Suppressor macrophage treated with lipopolysaccharide for 4 hours (primary cell): ENCODE measurements at places on chromosomes 5 and 9.

GRCh38 chr9:2727966-2728613 is 10.8 kb downstream of the KCNV2 start:
- peak; percentile 41 for DNase-seq

GRCh38 chr5:77443670-77444069 is 48.4 kb downstream of the WDR41 start:
- DNase-seq = no peak

DNA sequence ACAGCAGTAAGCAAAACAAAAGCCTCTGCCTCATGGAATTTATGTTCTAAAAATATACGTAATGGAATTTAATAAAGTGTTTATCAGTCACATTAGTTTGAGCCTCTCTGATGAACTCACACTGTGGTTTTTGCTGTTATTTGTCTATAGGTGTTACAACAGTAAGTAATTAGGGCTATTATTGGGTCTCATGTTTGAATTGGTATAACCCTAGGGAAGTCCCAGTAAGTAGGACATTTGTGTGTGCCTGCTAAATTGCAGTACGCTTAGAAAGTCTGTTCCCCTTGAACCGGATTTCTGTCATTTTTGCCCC is 197.6 kb downstream of the NR3C1 start:
- DNase-seq = no peak

- DNase-seq = peak; percentile 22
Observed at GRCh38 chr5:67292201-67292940, 95.8 kb upstream of the CD180 start.

GRCh38 chr5:8034852-8035251 is 165.9 kb downstream of the MTRR start:
- no peak for DNase-seq

GRCh38 chr5:77073667-77074066 is 13.4 kb downstream of the ZBED3 start:
- no peak for DNase-seq

- DNase-seq = no peak
Observed at GRCh38 chr9:98890256-98890655, 53.5 kb upstream of the COL15A1 start.

- DNase-seq = no peak
Observed at GRCh38 chr5:56676091-56676768, 139.1 kb upstream of the MAP3K1 start.

DNA sequence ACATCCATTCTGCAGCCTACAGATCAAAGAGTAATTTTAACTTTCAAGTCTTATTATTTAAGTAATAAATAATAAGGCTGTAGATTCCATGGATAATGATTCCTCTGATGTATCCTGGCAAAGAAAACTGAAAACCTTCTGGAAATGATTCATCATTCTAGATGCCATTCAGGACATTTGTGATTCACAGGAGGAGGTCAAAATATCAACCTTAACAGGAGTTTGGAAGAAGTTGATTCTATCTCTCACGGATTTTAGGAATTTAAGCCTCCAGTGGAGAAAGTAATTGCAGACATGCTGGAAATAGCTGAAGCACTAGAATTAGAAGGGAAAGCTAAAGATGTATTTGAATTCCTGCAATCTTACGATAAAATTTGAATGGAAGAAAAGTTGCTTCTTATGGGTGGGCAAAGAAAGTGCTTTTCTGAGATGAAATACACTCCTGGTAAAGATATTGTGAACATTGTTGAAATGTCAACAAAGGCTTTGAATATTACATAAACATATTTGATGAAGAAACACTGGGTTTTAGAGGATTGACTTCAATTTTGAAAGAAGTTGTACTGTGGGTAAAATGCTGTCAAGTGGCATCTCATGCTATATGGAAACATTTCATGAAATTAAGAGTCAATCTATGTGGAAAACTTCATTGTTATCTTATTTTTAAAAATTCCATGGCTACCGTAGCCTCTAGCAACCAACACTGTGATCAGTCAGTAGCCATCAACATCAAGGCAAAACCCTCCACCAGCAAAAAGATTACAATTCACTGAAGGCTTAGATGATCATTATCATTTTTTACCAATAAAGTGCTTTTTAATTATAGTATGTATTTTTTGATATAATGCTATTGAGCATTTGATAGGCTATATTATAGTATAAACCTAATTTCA is 1141.0 kb downstream of the CDH12 start:
- DNase-seq = no peak

DNA sequence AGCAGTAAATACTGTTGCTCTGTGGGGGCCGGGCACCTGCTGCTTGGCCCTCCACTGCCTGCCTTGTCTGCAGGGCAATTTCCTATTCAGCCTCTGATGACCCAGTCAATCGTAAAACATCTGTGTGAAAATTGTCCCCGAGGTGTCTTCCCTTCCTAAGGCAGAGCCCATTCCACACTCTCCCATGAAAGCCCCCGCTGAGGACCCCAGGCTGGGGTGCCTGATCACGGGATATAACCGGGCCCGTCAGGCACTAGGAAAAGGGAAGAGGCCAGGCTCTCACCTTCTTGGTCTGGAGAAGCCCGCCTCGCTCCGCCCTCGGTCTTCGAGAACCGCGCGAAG is 27.2 kb upstream of the SCGB3A1 start:
- DNase-seq = no peak

DNA sequence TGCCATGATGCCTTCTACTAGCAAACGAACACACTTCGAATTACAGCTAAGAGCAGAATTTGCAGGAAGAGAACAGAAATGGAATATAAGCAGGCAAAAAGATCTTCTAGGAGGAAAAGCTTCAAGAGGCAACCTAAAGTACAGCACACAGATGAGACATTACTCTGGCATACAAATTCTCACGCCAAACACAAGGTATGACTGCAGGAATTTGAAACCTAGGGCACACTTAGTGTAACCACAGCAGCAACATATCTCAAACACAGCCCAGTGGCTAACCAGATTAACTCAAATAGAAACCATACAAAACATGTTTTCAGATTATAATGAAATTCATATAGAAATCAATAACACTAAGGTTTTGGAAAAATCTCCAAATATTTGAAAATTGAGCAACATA is 481.0 kb upstream of the RGMB start:
- DNase-seq = no peak

- no peak for DNase-seq
Observed at GRCh38 chr5:444226-444625, 1.2 kb downstream of the EXOC3 start.

DNA sequence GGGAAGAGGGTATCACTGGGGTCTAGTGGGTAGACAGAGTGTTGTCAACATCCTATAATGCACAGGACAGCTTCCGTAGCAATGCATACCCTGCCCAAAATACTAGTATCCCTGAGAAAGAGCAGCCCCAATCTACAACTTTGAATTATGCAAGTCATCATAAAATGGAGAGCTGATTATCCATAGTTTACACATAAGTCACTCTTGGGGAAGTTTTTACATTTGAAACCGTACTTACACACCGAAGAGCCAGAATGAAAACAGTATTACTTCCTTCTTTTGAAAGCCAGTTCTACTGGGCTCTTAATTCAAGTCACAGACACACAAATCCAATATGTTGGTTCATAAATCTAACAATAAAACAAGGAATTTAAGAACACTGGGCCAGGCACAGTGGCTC is 21.6 kb downstream of the RNF145 start:
- DNase-seq = peak; percentile 74

DNA sequence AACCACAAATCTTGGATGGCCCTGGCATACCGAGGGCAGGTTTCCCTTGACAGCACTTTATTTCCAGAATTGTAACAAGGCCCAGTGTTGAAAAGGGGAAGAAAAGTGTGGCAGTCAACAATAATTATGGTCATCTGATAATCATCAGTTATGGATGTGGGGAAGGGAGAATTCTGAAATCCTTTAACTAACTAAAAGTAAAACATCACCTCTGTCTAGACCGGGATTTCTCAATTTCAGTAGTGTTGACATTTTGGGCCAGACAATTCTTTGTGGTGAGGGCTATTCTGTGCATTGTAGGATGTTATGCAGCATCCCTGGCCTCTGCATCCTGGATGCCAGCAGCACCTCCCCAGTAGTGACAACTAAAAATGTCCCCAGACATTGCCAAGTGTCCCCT is 140.4 kb downstream of the PSAT1 start:
- DNase-seq = no peak

GRCh38 chr5:68395302-68395701 is 179.7 kb downstream of the PIK3R1 start:
- DNase-seq = no peak

DNA sequence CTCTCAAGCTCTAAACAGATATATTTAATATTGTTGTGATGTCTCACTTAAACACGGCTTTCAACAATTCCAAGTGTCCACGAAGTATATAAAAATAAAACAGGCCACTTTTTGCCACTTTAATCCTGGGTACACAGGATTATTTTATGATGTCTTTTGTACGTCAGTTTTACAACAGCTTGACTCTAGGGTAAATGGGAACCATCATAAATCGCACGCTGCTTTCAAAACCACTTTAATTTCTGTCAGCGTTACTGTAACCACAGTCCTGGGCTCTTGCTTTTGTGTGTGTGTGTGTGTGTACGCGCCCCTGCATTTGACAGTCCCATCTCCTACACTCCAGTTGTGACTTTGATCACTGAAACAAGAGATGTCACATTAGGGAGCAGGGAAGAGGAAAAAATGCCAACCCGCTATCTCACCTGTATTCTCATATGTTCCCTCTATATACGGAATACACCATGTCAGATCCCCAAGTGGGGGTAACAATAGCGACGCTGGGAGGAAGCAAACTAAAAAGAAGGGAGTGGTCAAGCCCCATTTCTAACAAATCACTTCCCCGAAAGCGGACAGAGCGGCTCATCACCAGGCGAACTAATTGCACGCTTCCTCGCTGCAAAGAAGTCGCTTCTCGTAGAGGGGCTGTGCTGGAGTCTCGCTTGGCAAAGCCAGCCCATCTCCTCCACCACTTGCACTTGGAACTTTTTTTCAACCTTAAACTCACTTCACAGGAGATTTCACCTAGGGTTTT is 1.2 kb downstream of the BNC2 start:
- DNase-seq = peak; percentile 24

DNA sequence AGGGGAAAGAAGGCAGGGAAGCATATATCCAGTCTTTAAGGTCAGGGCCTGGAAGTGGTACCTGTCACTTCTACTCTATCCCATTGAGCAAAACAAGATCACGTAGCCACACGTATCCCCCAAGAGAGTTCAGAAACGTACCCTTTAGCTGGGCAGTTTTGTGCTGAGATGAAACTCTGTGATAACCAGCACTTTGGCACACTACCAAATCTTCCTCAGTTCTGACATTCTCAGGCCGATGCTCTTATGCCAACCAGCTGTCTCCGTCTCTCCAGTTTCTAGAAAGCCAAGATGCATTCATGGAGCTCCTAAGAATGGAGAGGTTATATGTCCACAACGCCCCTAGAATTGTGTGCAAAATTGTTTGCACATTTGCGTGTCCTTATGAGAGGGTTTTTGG is 176.6 kb upstream of the MSX2 start:
- DNase-seq = no peak

- DNase-seq = no peak
Observed at GRCh38 chr5:128357226-128357625, 180.8 kb downstream of the FBN2 start.

DNA sequence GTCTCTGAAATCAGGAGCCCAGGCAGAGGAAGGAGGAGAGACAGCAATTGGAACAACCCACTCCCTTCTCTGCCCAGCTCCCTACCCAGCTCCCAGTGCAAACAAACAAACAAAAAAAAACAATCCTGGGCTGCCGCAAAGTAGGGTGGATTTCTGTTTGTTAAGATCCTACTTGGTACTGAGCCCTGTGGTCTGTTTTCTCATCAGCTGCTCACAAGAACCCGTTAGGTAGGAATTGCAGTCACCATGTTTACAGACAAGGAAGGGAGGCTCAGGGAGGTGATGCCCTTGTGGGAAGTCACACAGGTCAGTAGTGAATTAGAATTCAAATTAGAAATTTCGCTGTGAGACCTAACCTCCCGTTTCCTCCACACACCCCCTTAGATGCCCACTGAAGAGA is 128.8 kb upstream of the RAD23B start:
- DNase-seq = no peak

DNA sequence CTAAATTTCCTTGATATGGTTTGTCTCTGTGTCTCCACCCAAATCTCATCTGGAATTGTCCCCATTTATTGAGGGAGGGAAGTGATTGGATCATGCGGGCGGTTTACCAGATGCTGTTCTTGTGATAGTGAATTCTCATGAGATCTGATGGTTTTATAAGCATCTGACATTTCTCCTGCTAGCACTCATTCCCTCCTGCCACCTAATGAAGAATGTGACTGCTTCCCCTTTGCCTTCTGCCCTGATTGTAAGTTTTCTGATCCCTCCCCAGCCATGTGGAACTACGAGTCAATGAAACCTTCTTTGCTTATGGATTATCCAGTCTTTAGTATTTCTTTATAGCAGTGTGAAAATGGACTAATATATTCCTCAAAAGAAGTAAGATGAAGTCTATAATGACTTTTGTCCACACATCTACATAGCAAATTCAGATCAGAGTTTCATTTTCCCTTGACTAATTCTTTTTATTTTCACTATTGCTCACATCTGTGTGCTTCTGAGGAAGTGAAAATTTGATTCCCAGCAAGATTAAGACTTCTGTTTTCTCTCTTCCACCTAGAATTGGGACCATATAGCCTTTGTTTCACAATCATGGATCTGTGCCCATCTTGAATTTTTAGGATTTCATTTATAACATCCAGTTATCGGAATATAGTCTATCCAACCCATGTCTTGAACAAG is 393.5 kb downstream of the DMAC1 start:
- DNase-seq = peak; percentile 73

DNA sequence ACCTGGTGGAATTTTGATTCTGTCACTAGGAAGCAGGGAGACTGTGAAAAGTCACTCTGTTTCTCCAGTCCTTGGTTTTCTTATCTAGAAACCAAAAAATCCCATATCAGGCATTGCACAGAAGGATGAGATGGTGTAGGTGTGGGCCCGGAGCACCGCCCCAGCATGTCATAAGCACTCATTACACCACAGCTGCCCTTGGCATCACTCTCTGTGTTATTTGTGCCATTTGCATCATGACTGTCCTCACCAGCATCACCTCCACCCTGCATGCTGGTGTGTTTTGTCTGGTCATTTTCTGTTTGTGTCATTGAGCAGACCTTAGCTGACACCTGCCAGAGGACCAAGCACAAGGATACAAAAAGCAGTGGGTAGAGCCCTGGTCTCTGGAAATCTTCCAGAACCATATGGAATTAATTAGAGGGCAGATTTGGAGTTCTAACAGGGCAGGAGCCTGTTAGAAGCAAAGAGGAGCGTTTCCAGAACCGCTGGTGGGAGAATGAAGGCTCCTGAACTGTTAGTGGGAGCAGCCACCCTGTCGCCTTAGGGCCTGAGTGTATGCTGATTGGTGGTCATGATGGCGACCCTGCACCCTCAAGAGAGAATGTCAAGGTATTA is 99.3 kb downstream of the AMBP start:
- no peak for DNase-seq

GRCh38 chr9:123445116-123445515 is 89.1 kb downstream of the CRB2 start:
- no peak for DNase-seq

DNA sequence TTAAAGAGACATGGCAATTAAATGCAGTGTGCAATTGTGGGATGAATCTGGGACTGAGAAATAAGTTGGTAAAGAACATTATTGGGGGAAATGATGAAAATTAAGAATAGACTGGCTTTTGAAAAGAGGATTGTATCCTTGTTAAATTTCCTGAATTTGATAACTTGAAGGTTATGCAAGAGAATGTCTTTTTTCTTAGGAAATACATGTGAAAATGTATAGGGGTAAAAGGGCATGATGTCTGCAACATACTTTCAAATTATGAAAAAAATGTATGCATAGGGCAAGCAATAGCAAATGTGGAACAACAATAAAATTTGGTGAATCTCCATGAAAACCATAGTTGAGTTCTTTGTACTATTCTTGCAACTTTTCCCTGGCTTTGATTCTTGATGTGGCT is 24.1 kb downstream of the PTTG1 start:
- no peak for DNase-seq

GRCh38 chr5:10111571-10111970 is 138.1 kb downstream of the ATPSCKMT start:
- DNase-seq = no peak
